ENCODE measurements at places on chromosomes 2 and 18.

DNA sequence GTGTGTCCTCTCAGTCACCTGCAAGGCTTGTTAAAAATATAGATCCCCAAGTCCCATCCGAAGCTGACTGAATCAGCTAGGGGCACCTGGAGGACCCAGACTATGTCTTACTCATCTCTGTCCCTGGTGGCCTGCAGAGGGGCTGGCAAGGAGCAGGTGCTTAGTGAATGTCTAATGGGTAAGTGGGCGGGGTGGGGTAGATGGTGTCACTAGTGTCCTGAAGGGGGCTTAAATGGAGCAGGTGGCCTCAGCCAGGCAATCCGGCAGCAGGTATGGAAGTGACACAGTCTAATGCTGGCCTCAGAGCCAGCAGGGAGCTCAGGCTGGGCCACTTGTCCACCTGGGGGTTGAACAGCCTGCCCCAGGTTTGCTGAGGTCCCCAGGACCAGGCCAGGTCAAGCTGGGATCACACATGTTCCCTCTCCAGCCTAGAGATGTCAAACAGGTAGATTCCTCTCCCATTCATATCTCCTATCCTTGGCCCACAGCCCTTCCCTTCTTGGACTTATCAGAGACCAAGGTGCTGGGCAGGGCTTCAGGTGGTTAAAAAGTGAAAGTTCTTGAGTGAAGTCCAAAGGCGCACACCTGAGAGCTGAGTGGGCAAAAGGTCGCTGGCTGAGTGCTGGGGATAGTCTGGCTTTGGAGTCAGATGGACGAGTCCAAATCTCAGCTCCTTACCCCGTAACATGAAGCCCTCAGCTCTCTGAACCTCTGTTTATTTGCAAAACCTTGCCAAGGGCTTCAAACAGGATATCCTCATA is 1.7 kb downstream of the STEAP3 start:
- no peak for DNase-seq

GRCh38 chr2:115584507-115584906 is 1142.1 kb downstream of the DPP10 start:
- DNase-seq: no peak

DNA sequence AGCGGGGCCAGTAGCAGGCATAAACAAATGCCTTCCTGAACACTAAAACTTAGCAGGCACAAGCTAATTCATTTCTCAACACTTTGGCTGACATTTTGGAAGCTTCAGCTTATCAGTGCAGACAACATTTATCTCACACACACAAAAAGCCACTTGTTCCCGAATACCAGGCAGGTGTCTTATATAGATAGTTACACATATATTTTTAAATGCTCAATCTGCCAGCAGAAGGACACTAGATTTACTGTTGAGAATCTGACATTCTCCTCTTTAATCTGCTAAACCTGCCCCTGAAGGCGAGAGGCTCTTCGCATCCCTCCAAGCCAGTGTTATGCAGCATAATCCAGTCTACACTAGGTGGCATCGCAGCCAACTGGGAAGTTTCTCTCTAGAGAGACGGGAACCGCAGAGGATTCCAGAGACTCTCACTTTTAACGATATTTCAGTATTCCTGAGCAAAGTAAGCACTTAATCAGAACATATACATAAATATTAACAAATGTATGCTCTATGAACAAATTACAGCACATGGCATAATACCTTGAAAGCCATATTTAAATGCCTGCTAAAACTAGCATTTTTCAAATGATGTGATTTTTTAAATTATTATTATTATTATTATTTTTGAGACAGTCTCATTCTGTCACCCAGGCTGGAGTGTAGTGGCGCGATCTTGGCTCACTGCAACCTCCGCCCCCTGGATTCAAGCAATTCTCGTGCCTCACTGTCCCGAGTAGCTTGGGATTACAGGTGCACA is 90.2 kb upstream of the SCG2 start:
- peak; percentile 25 for DNase-seq

GRCh38 chr2:136122661-136123060 is 4.7 kb upstream of the CXCR4 start:
- no peak for DNase-seq

DNA sequence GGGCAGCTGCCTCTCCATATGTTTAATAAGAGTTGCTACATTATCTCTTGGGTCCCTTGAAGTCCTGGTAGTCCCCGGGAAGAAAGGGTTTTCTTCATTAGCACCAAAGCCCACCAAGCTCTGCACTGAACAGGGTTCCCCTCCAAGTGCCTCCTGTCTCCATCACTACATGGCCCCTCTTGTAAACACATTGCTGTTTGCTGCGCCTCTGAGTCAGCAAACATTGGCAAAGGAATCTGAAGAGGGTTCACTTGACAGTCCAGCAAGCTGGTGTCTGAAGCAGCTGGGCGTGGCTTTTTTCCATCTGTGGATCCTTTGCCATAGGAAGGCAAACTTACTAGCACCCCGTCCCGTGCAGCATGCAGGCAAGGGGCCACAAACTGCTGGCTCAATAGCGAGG is 82.8 kb downstream of the TEX51 start:
- no peak for DNase-seq

GRCh38 chr18:66872277-66872676 is 268.4 kb upstream of the CDH19 start:
- no peak for DNase-seq

GRCh38 chr2:34545486-34546136 is 946.5 kb upstream of the FAM98A start:
- DNase-seq: no peak

DNA sequence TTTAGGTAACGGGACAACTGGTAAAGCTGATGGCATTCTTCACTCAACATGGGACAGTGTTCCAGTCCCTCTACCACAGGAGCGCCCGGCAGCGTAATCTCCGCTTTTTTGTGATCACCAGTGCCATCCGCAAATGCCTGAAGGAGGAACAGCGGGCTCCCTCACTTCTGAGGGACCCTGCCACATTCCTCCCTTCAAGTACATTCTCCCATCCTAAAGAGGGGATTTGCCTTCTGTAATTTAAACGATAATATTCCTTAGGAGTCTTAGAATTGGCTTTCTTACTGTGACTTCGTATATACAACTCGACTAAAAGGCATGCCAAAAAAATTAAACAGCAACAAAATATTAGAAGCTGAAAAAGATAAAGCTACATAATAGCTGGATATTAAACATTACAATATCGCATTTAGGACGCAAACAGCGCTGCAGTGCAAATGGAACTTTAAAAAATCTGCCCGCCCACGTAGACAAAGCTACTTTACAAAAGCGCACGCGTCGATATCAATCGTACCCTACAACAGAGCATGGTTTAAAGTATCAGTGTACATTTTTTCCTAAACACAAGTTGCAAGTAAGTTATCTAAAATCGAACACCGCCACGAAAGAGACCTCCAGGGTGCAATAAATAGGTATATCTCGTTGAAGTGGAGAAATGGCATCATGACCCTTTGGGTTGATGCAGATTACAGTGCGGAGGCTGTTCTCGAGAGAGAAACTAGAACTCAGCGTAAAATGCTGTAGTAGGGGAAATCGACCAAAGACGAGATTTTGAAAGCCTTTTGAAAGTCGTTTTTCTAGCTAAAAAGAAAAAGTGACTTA is 2.3 kb upstream of the VSNL1 start:
- DNase-seq: peak; percentile 23

DNA sequence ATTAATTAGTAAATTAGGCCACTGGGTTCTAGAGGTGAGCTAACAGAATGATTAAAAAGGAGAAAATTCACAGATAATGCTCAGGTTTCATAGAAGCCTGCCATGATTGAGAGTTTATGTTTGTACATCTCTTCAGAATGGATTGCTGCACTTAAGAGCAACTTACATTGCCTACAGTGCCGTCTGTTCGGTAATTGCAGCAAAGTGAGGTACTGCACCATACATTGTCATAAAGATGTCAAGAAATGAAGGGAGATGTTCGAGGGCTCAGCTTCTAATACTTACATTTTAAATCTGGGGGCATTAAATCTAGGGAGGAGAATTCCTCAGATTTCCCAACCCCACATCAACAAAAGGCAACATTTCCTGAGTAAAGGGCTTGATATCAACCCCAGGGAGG is 976.2 kb upstream of the FANCL start:
- no peak for DNase-seq

DNA sequence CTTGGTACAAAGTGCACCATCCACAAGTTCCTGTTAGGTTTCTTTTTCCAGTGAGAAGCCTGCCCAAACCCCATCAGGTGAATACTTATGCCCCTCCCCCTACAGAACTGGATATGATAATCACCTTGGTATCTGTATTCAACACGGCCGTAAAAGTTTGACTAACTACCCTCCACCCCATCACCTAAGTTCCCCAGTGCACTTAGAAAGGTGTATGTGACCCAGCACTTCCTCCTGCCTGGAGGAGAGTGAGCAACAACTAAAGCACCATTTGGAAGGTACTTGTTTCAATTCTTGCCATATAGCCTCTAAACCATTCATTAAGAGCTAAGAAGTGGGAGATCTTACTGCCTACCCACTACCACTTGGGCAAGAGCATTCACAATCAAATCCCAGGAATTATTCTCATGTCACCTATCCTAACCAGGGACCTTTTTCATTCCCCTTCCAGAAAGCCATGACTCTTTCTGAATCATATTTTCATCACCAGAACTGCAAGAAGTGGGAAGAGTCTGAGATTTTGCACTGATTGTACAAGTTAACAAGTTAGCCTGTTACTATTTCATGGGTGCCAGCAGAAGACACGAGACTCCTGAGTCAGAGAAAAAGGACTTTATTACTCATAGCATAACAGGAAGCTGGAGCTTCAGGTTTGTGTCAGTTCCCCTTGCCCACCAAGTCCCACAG is 53.5 kb upstream of the NDUFV2 start:
- no peak for DNase-seq

DNA sequence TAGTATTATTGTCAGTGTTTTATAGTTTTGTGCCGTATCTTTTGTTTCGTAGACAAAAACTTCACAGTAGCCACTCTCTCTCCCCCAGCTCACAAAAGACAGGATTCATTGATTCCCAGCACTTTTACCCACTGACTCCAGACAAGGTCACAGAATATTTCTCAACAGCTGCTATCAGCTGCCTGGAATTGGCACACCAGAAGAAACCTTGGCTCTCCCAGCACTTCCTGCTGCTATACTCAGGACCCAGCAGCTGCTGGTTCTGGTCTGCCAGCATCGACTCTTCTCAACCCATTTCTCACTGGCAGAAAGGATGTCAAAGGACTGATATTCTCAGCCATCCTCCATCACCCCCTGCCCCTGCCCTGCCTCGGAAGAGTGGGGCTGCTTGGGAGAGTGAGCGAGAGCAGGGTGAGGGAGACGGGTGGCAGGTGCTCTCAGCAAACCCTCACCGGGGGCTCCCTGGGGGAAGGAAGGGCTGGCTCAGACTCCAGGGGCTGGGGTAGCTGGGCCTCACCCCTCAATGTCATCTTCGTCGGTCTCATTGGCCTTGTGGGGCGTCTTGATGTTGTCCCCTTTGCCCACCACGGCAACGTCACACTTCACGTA is 6.1 kb upstream of the OTOF start:
- peak; percentile 62 for DNase-seq

- DNase-seq: no peak
Measured at GRCh38 chr2:118732432-118732831, 115.0 kb downstream of the EN1 start.
